CD4-positive, alpha-beta T cell treated with Interleukin-4 for 4 hours (primary cell): ENCODE measurements at places on chromosomes 2 and 18.

GRCh38 chr18:78362198-78362597 is 617.4 kb upstream of the SALL3 start:
- no peak for DNase-seq

- no peak for DNase-seq
Observed at GRCh38 chr2:168583710-168584521, 127.8 kb downstream of the CERS6 start.

DNA sequence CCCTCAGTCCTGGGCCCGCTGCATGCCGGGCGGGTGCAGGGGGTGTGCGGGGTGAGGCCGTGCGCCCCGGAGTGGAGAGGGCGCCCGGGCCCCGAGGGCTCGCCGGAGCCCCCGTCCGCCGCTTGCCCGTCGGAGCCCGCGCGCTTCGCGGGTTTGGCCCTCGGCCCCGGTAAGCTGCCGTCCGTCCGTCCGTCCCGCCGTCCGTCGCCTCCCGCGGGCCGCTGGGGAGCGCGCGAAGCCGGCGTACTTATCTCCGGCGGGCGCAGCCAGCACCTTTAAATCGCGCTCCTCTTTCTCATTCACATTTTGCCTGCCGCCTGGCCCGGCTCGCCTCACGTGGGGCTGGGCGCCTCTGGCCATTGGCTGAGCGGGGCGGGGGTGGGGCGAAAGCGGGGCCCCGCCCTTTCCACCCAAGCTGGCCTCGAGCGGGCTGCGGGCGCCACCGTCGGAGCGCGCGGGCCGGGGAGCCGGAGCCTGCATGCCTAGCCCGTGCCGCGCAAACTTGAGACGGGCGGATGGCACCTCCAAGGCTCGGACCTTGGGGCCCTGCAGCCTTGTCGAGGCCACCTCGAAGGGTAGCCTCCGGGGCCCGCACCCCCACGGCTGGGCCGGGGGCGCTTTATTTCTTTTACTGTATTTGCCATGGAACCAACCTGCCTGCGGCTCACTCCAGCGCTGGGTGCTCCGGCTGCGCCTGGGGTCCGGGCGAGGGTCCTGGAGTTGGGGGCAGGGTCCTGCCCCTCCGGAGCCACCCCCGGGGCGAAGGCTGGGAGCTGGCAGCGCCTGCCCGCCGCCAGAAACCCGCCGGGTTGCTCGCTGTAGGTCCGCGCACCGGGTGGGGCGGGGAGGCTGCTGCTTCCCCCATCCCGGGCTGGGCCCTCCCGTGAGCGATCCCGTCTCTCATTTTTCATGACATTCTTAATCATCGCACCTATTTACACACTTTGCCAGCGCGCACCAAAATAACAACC is at the start of gene GBX2:
Gene GBX2 (minus strand): TSS at position 277 of the 971 bp plus-strand sequence. CDS start 415 bp downstream, outside the sequence.
- no peak for DNase-seq

- DNase-seq = no peak
Observed at GRCh38 chr18:54905629-54906028, 53.6 kb downstream of the CCDC68 start.

GRCh38 chr2:68832233-68832869 is 38.8 kb downstream of the BMP10 start:
- DNase-seq = peak; percentile 55

DNA sequence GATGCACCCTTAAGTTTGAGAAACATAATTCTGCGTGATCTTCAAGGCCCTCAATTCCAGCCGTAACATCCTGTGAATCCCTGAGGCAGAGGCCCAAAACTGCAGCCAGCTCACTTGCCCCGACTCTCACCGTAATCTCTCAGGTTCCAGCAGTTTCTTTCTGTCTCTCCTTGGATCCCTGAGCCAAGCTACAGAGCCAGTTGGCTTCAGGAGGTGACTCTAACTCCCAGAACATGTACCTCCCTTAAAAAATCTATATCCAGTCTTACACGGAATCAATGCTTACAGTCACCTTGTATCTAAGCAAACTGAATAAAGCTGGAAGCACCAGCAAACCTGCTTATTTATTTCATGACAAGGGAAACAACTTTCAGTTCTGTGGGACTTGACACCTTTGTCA is 300.4 kb downstream of the SETBP1 start:
- DNase-seq = no peak

- DNase-seq = peak; percentile 19
Observed at GRCh38 chr2:158034198-158034866, 67.3 kb upstream of the UPP2 start.

DNA sequence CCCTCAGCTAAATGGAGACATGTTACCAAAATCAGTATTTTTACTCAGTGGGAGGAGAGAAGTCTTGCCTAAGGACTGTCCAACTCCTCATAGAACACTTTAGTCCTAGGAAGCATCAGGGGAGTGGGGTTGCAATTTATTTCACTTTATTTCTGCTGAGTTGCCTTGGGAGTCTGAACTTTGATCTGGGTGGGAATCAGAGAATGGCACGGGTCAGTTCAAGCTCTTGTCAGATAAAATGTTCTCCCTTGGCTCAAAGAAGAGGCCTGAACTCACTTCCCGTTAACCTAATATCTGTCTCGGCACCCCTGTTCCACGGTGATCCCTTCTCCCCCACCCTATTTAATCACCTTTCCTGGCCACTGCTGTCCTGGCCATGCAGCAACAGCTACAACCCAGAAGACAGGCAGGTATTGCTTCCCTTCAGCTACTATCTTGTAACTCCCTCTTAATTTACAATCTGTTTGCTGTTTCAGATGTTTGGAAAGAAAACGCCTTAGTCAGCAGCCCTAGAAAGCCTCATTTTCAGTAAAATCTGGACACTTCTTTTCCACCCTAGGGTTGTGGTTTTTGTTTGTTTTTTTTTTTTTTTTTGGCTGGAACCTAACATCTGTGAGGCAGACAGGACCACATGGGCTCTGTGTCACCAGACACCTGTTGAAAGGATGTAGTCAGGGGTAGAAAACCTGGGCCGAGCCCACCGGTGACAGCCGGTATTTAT is 52.5 kb downstream of the SERTAD2 start:
- no peak for DNase-seq

GRCh38 chr2:119753041-119753929 is 6.4 kb upstream of the PTPN4 start:
- DNase-seq = peak; percentile 66

DNA sequence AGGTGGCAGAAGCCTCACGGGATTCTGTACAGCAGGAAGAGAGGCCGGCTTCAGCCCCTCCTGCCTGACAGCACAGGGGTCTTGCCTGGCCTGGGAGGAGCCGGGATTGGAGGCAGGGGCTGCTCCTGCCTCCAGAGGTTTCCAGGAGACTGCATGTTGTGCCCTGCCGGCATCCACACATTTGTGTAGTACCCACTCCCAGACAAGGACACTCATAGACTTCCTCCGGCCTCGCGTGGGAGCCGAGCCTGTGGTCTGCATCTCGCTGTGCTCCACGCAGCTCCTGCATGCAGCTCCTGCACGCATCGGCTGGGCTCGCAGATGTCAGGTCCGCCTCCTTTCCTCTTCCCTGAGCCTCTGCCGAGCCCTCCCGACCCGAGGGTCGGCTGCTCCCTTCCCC is 34.7 kb downstream of the TPO start:
- no peak for DNase-seq

GRCh38 chr18:73479477-73479876 is 611.7 kb upstream of the NETO1 start:
- no peak for DNase-seq

GRCh38 chr2:42910645-42911405 is 118.4 kb upstream of the HAAO start:
- DNase-seq = no peak

GRCh38 chr18:3454365-3455089 is 4.6 kb downstream of the TGIF1 start:
- peak; percentile 66 for DNase-seq

DNA sequence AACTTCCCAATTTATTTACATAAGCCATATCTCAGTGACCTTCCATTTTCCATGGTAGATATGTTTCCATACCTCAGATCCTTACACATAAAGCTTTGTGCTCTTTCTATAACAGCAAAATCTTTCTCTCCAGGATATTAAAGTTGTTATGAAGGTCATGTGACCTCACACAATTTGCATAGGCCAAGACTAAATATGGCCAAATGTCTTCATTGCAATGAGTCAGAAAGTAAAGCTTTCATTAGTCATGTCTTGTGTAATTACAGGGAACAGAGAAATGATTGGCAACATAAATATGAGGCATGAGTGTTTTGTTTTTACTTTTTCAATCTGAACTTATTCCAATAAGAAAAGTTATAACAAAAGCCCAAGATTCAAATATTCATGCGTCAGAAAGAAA is 243.5 kb downstream of the ASXL3 start:
- DNase-seq = no peak

DNA sequence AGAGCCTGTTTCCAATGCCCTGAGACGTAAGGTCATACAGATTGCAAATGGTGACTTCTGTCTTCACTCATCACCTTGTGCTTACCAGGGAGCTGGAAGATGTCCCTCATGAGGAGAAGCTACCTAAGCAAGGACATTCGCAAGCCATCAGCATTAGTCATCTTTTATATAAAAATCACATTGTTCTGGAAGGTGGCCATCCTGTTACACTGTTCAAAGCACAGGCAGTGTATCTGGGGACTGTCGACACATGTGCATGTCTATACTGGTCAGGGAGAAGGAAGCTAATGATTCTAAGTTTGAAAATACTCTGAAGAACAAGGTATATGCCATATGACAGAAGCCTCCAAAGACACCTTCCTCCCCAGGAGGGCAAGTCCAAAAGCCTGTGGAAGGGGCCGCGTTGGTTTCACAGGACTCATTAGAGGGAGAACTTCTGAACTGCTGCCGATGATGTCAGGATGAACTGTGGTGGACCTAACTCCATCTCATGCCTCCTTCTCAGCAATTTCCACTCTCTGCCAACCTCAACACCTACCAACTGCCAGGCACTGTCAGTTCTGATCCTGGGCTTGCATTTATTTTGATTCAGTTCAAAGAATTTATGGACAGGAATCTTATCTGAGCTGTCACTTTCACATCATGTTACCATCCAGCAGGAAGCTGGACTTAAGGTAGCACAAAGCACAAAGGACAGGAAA is 39.4 kb downstream of the DNER start:
- no peak for DNase-seq

- DNase-seq = no peak
Observed at GRCh38 chr18:77015771-77016710, 116.5 kb downstream of the MBP start.

GRCh38 chr2:105545730-105546627 is 147.1 kb upstream of the FHL2 start:
- peak; percentile 65 for DNase-seq

GRCh38 chr18:49094136-49094535 is 143.4 kb upstream of the SMAD7 start:
- DNase-seq = no peak

GRCh38 chr2:145690183-145690778 is 1170.4 kb upstream of the ZEB2 start:
- no peak for DNase-seq

GRCh38 chr18:44149706-44150105 is 531.0 kb upstream of the SETBP1 start:
- no peak for DNase-seq

DNA sequence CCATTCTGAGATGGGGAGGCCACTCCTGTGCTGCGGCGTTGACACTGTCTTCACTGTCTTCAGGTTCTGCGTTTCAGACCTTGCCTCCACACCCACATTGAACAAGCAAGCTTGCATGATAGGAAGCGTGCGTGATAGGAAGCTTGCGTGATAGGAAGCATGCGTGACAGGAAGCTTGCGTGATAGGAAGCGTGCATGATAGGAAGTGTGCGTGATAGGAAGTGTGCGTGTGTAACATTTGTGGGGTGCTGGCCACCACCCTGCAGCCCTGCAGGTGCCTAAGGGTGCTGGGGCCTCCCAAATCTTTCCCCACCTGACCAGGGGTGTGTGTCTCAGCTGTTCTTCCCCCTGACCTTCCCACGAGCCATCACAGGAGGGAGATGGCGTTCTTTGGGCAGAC is 25.3 kb downstream of the TSHZ1 start:
- DNase-seq = no peak

DNA sequence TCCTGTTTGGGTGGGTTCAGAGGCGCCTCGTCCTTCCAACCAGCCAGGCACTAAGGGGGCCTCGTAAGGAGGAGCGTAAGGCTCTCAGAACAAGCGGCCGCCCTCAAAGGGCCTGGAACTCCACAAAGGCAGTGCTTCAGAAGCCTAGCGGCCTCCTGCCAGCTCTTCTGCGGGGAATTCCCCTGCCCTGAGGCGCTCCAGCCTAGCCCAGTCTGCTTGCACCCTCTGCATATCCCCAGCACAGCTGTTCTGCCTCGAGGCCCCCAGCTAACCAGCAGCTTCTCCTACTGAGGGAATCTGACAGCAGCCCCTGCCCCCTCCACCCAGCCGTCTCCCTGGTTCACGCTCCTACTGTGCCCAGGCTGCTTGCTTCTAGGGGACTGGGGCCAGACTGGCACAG is 265.9 kb downstream of the TFCP2L1 start:
- DNase-seq = no peak

GRCh38 chr2:69911985-69912563 is 2.8 kb upstream of the MXD1 start:
- DNase-seq = peak; percentile 74

DNA sequence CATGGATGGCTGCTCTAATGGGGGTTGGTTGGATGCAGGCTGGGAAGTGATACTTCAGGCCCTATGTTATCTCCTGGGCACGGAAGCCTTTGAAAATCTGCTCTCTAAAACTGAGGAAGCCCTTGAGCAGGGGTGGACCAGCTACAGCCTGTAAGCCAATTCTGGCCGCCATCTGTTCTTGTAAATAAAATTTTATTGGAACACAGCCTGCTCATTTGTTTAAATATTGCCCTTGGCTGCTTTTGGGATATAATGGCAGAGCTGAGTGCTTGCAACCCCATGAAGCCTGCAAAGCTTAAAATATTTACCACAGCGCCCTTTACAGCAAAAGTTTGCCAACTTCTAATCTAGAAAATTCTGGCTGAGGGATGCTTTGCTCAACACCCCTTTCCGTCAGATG is 11.9 kb upstream of the IGFBP2 start:
- no peak for DNase-seq

DNA sequence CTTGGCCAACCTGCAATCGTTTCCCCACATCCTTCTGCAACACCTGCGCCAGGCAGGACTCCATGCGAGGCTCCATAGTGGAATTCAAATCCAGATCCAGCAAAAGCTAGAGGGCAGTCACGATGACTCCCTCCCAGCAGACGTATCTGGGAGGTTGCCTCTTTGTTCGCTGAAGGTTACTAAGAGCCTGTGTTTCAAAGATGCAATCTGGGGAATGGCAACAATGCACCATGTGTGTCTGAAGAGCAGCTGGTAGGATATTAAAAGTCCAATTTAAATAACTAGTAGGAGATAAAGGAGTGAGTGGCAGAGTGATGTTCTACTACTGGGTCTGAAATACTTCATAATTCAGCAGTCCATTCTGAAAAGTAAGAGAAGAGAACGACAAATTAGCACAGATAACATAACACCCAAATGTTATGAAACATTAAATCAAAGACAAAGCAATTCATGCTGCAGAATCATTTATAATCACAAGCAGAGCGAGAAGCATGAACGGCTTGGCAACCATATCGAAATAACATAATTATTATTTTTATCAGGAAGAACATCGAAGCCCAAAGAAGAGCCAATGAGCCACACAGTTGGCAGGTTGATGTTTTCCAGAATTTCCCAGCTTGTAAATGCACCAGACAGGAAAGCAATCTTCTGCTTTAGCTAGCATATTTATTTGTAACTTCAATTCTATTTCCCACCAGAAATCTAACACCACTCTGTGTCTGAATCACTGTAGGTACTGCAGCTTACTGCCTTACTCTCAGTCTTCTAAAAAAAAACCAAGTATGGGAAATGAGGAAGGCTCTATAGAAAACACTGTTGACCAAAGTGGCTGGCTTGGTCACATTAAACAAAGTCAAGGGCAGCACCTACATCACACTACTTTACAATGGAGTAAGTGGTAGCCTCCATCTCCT is 43.2 kb downstream of the CLASP1 start:
- DNase-seq = no peak
